Mammary epithelial cell (primary cell): ENCODE measurements at places on chromosomes 4 and X. TPM values are rescaled to one million over a fixed set of nuclear protein-coding genes. Genes with fewer than 3 reads are reported as not detected.

GRCh38 chrX:74272230-74272629 is 31.8 kb upstream of the ZCCHC13 start:
- DNase-seq = no peak

Gene GCNA
- 0.61 TPM for polyA plus RNA-seq

DNA sequence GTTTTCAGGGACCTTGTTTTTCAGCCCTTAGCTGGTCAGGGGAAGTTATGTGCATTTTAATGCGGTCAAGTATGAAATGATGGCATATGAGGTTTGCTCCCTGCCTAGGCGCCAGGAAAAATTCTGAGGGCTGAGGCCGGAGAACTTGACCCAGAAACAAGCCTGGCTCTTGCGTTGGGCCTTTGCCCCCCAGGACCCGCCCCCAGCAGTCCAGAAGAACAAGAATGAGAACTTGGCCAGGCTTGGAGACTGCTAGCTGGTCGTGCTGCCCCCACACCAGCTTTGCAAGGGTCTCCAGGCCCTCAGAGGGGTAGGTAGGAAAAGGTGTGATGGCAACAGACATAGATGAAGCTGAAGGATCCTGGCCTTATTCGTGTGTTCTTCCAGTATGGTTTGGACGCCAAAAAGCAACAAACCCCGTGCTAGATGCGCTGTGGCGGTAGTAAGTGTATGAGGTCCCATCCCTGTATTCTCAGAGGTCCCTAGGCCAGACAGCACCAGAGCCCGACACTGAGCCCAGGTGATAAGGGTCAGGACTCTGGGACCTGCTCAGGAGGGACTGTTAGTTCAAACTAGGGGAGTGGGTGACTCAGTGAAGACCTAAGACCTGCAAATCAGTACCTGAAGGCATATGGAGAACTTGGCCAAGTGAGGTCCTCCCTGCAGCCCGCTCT is 10.5 kb downstream of the NKX3-2 start:
- no peak for DNase-seq

DNA sequence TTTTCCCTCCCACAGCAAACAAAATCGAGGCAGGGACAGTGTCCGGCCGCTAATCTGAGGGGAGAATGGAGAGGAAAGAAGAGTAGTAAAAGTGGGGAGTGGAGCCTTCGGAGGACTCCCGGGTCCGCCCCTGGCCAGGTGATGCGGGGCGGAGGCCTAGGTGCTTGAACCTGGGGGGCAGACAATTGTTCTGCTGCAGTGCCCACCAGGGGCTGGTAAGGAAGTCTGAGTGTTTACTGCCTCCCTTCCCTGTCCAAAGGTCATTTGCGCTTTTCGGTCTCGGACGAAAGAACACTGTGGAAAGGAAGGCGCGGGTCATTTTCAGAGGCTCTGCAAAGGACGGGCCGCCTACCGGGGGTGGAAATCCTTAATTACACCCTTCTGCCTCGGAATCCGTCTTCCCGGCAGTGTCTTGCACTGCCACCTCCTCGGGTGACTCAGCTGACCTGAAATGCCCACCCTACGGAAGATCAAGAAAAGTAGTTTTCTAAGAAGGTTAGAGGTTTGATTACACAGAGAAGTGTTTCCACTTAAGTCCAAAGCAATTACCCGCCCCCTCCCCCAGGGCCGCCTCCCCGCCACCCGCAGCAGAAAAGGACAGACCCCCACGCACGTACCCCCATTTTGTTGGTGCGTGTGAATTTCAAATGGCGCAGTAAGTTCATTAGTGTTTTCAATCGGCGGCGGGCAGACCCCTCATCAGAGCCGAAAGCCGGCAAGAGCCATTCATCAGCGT is 99.9 kb upstream of the TENM3 start:
- peak; percentile 48 for DNase-seq

GRCh38 chrX:153492543-153492942 is 2.2 kb upstream of the BGN start:
- no peak for DNase-seq

Gene USP11
- 14.2 TPM for polyA plus RNA-seq

DNA sequence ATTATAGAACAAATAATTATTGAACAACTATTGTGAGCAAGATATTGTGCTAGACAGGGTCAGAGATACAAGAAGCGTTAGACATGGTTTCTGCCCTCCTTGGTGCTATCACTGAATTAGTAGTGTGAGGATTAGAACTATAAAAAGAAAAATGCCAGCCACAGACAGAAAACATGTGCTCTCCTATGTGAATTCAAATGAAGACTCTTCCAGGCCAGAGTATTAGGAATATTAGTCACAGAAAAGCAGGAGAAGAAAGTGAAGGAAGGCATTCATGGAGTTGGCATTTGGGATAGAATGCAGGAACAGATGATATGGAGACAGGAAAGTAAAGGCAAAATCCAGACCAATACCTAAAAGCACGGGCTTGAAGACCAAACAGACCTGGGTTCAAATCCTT is 179.6 kb upstream of the TENM3 start:
- DNase-seq = no peak

Gene NWD2
- polyA plus RNA-seq = not detected

DNA sequence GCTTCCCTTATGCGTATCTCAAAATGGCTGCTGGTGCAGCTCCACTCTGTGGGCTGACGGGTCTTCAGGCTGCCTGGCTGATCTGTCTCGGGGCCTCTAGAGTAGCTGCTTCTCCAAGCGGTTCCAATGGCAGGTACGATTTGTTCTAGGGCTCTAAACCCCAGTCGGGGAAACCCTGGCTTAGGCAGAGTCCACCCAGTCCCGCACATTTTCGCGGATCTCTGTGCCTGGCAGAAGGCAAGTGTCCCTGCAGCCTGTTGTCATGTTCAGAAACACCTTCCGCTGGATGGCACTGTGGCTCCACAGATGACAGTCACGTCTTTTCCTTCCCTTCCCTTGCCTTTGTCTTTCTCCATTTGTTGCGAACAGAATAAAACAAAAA is 54.4 kb downstream of the NBDY start:
- peak; percentile 63 for DNase-seq

Gene TLR2
- 14.8 TPM for polyA plus RNA-seq

- peak; percentile 70 for DNase-seq
Measured at GRCh38 chr4:105280338-105281123, 133.9 kb downstream of the TET2 start.

Gene TMPRSS11F
- 0.05 TPM for polyA plus RNA-seq
